CD8-positive, alpha-beta memory T cell (primary cell): ENCODE measurements at places on chromosomes 11 and 22. TPM values are rescaled to one million over a fixed set of nuclear protein-coding genes. Genes with fewer than 3 reads are reported as not detected.
A peak's percentile ranks its signal among the peaks of the same experiment; 100 is the strongest.

Gene PPP6R3
- total RNA-seq: 118 TPM

Gene FXYD2
- total RNA-seq: 8.0 TPM

Gene C11orf86
- not detected for total RNA-seq

- no peak for DNase-seq
Measured at GRCh38 chr11:112637076-112637475, 324.1 kb upstream of the NCAM1 start.

GRCh38 chr11:19905280-19905853 lies 192.7 kb downstream of the NAV2 start:
- no peak for DNase-seq

DNA sequence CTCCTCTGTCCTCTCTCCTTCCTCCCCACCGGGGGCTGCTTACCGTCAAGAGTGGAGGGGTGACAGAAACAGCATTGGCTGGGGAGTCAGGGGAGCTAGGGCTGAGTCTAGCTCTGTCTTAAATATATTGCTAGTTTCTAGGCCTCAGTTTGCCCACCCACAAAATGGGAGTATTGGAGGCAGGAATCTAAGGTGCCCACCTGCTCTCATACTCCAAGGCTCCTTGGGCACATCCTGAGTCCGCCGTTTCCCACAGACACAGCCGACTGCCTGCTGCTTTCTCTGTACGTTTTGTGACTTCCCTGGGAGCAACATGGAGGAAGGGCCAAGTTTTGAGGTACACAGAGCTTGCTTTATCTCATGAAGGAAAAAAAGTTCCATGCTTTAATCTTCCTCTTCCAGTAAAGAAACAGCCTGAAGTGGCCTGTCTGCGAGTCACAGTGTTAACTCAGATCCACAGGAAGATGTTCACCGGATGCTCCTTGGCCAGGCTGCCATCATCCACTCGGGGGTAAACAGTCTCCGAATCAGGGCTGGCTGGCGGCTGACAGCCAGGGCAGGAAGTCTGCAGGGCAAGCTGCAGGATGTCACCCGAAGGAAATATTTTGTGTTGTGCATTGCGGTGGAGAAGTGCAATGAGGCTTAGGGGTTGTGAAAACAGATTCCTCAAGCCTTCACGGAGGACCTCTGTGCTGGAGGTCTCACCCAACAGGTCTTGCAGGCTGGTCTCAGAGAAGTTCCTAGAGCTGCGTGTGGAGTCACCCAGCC lies 11.0 kb upstream of the CERK start:
- peak; percentile 45 for DNase-seq

GRCh38 chr11:11363674-11364073 lies 10.6 kb upstream of the CSNK2A3 start:
- DNase-seq: no peak

- DNase-seq: no peak
Measured at GRCh38 chr11:75159151-75159953, 8.4 kb downstream of the SLCO2B1 start.

GRCh38 chr11:395866-396265 lies 1.9 kb downstream of the PKP3 start:
- DNase-seq: no peak

GRCh38 chr11:82676483-82677094 lies 57.1 kb downstream of the FAM181B start:
- no peak for DNase-seq

GRCh38 chr11:46674463-46675287 lies 25.7 kb downstream of the ARHGAP1 start:
- peak; percentile 50 for DNase-seq

- no peak for DNase-seq
Measured at GRCh38 chr11:29255401-29255800, 761.4 kb downstream of the KCNA4 start.
